ENCODE measurements at places on chromosomes 2 and 18. TPM values are rescaled to one million over a fixed set of nuclear protein-coding genes. Genes with fewer than 3 reads are reported as not detected.

DNA sequence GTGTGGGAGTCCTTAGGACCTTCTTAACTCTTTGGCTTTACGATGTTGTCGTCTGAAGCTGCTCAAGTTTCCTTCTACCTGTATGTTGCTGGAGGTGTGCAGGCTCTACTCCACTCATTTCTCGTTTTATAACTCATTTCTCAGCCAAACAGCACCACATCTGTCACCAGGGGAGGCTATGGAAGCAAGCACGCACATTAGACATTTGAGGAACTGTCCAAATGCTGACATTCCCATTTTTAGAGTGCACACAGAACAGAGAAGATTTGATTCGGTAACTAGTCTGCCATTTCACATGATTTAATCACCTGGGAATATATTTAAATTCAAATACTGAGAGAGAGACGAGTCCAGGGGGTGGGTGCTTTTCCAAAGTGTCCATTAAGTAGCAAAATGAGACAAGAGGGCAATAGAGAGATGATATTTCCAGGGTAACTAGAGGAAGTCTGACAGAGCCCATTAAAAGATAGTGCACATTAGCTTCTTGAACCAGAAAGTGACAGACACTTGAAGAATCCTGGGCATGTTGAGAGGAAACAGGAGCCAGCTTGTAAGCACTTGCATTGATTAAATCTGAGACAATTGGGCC, 793.3 kb downstream of the TDRD15 start:
- no peak for DNase-seq

LOXL3 gene
- total RNA-seq = 6.1 TPM

DNA sequence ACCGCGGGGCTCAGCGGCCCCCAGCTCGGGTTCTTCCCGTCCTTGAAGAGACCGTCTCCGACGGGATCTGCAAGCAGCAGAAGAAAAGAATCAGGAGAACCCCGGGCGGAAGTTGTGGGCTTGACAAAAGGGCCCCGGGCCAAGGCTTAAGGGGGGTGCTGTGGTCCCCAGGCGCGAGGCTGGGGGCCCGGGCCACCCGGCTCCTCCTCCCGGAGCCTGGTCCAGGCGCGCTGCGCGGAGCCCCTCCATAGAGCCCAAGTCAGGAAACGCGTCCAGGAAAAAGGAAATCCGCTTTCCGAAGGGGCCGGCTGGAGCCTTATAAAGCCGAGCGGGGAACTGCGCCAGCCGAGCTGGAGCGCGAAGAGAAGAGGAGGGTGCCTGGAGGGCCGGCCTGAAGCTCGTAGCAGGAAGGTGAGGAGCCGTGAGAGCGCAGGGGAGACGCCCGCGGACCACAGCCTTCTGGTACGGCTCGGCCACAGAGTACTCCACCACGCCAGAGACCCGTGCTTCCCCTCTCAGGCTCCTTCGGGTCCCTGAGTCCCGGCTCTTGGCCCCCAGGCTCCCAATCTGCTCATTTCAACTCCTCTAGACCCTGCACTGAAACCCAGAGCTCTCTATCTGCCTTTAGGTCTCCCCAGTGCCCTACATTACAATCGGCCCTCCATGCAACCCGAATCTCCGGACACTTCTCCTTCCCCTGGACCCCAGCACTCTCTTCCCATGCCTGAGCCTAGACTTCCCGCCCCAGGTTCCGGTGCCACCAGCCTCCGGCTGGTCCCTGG, 554 bp downstream of the FEV start:
- no peak for DNase-seq

GRCh38 chr2:41741951-41742595, 305.7 kb upstream of the PKDCC start:
- DNase-seq = no peak

DNA sequence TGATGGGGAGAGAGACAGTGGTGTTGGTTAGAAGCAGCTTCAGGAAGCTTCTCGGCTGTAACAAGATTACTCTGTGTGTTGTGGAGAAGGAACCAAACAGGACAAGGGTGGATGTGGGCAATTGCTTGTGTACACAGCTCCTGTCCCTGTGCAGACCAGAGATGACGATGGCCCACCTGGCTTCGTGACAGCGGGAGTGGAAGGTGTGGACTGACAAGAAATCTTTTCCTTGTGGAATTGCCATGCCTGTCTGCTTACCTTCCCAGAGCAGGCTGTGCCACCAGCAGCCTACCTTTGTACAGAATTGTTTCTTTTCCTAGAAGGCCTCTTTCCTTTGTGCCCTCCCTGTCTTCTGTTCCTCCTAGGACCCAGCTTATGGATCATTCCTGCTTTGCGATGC, 93.8 kb downstream of the ITGB1BP1 start:
- no peak for DNase-seq

DNA sequence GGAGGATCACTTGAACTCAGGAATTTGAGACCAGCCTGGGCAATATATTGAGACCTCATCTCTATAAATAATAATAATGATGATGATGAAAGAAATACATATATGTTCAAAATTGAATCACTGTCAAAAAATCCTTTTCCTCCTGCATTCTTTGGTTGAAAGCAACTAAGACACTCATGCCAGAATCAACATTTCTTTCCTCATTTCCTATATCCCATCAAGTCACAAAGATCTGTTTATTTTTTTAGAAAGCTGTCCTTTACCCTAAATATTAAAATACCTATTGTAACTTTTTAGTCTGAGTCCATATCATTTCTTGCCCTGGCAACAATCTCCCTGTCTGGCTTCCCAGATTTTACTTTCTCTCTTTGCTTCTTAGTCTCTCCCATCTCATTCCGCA, 31.8 kb upstream of the PPP4R3B start:
- DNase-seq = no peak

GRCh38 chr2:20571231-20571630, 79.7 kb downstream of the HS1BP3 start:
- no peak for DNase-seq

DNA sequence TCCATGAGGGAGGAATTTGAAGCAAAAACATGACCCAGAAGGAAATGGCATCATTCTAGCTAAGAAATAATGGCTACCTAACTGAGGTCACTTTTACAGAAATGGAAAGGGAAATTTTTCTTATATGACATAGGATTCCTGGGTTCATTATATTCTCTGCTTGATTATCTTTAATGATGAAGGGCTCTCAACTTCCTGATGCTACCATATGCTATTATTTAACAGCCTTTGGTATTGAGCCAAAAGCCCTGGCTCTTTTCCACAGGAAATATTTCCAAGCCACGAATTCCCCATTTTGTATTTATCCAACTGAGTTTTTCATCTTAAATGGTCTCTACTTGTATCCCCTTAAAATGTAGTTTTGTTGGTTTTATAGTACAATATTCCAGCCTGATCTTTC, 63.2 kb upstream of the NPAS2 start:
- no peak for DNase-seq

DNA sequence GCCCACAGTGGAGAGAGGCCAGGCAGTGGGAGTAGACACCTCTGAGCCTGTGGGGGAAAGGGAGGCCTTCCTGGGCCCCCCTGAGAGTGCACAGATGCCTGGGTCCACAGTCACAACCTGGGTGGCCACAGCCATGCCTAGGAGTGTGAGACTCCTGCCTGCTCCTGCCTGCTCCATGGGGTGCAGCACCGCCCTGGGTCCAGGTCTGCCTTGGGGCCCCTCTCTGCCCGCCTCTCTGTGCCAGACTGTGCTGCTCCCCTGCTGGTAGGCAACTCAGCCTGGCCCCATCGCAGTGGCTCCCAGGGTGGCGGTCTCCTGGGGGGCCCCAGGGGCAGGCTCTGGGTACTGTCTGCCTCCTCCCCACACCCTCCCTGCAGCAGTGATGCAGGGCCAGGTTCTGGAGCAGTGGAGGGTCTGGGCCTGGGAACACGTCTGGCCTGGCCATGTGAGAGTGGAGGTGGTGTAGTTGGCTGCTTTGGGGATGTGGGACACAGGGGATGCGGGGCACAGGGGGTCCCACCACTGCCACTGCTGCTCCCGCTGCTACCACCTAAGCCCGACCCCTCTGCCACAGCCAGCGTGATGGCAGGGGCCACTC, 60.1 kb upstream of the DLX2 start:
- no peak for DNase-seq

DCC gene
- total RNA-seq = not detected

MC5R gene
- 0.74 TPM for total RNA-seq

NAT8 gene
- not detected for total RNA-seq

DNA sequence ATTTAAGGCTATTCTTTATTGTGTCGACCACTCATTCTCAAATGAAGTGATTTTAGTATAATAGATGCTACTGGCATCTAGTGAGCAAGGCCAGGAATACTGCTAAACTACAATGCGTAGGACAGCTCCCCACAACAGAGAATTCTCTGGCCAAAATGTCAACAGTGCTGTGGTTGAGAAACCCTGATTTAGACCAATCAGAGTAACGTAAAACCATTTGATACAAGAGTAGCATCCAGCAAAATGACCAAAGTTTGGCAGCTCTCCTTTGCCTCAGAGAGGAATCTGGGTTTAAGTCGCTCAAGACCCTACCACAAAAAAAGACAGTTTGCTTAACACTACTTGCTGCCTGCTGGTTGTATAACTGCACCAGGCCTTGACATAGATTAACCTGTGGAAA, 37.0 kb upstream of the TTN start:
- no peak for DNase-seq

GRCh38 chr2:234500394-234501006, 3.6 kb upstream of the ARL4C start:
- DNase-seq = no peak

DNA sequence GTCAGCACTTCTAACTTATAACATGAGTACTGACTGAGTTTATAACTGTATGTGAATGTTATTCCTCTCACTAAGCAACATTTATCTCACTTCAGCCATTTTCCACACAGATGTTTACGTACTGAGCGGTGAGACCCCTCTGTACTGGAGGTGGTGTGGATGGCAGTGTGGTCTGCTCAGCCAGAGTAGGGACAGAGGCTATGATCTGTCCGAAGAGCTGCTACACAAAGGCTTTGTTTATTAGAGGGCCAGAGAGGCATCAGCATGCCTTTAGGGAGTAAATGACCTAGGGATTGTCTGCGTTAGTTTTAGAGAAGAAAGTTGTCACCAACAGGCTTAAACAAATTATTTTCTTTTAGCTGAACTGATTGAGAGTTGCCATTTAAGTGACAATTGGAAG, 23.2 kb upstream of the TACR1 start:
- no peak for DNase-seq

DNA sequence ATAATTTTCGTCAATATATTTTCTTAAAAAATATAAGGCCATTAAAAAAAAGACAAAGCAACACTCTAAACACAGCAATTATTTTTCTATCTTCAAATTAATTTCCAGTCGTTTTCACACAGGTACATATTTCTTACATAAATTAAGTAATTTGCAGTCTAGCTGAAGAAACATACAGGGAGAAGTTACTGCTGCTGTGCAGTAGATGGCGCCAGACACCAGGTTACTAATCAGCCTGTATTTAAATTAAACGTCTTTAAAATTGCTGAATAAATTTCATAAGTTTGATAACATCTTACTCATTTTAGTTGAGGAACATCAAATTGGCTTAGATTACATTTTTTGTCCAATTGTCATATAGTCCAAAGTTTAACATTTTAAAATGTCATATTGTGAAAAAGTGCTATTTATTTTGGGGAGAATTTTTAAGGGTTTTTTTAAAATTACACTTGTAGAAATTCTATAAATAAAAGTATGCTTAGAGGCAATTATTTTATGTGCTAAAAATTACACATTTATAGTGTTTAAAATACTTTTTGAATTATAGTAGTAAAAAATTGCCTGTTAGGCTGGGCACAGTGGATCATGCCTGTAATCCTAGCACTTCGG, 88.4 kb downstream of the PMAIP1 start:
- DNase-seq = no peak

- DNase-seq = no peak
These were observed 268.0 kb upstream of the LRATD1 start for GRCh38 chr2:14364471-14364870.

DNA sequence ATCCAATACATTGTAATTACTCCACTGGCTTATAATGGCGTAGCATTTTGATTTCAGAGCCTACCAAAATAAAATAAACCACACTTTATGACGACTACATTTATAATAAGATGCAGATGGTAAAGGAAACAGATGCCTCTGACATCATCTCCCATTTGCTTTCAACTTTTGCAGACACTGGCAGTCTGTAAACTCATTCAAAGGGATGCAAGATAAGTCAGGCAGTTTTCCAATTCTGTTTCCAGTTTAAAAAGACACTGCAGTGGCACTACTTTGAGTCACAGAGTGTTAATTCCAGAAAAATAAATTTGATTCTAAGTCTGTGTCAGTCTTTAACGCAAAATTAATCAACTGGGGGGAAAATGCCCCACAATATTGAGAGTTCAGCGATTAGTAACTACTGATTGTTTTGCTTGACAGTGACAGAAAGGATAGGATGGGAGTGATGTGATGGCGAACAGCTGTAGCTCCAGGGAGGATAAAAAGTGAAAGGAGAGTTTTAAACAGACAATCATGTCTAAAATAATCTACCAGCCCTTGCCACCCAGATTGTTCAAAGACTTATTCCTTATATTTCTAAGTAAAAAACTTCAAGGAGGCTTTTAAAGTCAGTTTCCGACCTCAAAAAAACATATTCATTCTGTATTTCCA, 6.7 kb downstream of the DSEL start:
- DNase-seq = no peak

GRCh38 chr2:177604271-177605065, 211.9 kb downstream of the AGPS start:
- no peak for DNase-seq

- DNase-seq = no peak
These were observed 45.5 kb upstream of the MSH2 start for GRCh38 chr2:47357483-47357882.

CTAGE1 gene
- not detected for total RNA-seq

DNA sequence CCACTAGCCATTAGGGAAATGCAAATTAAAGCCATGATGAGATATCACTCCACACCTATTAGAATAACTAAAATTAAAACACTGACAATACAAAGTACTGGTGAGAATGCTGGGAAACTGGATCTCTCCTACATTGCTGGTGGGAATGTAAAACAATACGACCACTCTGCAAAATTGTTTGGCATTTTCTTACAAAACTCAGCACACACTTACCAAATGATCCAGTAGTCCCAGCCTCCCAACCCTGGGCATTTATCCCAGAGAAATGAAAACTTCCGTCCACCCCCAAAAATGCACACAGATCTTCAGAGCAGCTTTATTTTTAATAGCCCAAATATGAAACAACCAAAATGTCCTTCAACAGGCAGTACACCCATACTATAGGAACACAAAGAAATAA, 8.9 kb upstream of the TMSB10 start:
- no peak for DNase-seq

CDKL4 gene
- total RNA-seq = 2.7 TPM

GRCh38 chr2:172220121-172220520, 117.4 kb upstream of the DLX2 start:
- no peak for DNase-seq

Data from vagina (tissue), 2 donors.